ENCODE measurements at places on chromosomes 11 and 22. TPM values are rescaled to one million over a fixed set of nuclear protein-coding genes. Genes with fewer than 3 reads are reported as not detected.
A peak's percentile ranks its signal among the peaks of the same experiment; 100 is the strongest.

GRCh38 chr11:1573077-1573902 lies 1.2 kb upstream of the DUSP8 start:
- H3K27ac ChIP-seq: peak overlapping the region; percentile 90
- H3K36me3 ChIP-seq: no peaks in the 10 kb centered on the region
- peak; percentile 71 for DNase-seq
- peaks cover 48% of the 10 kb centered on the region for H3K4me1 ChIP-seq
- H3K27me3 ChIP-seq: peaks cover 2% of the 10 kb centered on the region
- H3K4me3 ChIP-seq: peak overlapping the region; percentile 53

DNA sequence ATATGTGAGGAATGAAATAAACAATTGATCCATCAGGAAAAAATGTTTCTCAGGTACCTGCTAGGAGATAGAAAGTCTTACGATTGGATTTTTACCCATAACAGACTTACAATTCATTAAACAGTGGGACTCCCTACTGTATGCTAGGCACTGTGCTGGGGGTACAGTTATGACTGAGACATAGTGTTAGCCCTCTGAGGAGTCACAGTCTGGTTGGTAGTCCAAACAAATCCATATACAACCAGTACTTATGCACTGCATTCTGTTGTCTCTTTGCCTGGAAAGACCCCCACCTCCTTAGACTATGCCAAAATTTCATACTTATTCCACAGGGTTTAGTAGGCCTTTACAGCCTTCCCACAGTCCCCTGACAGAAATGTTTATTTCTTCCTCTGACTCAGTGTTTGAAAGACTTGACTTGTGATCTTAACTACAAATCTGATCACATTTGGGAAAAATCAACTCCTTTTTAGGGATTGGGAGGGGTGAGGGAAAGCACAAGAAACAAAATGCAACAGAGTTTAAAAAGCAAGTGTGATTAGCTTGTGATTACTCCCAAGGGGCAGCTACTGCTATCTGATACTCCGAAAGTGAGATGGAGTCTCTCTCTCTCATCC lies 69.4 kb upstream of the HORMAD2 start:
- no peaks in the 10 kb centered on the region for H3K36me3 ChIP-seq
- no peak overlapping the region for H3K4me3 ChIP-seq
- H3K27me3 ChIP-seq: no peaks in the 10 kb centered on the region
- DNase-seq: no peak

DNA sequence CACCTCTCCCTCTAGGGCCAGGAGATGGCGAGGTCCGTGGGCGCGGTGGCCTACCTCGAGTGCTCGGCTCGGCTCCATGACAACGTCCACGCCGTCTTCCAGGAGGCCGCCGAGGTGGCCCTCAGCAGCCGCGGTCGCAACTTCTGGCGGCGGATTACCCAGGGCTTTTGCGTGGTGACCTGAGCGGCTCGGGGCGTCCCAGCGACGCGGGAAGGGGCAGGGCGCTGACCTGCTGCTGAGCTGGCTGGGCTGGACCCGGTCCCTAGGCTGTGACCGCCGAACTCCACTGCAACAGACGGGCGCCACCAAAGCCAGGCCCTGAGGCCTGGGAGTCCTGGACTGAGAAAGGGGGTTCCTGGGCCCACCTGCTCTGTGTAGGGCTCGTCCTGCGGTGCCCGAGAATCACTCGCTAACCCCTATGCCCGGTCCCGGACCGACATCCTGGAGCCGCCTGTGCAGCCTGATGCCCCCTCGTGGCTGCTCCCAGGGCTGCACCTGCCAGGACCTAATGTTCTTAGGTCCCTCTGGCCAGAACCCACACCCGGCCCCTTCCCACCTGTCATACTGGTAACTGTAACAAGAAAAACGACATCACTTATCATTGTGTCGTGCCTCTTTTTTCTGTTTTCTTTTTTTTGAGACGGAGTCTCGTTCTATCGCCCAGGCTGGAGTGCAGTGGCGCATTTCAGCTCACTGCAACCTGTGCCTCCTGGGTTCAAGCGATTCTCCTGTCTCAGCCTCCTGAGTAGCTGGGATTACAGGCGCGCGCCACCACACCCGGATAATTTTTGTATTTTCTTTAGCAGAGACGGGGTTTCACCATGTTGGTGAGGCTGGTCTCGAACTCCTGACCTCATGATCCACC lies 15.0 kb downstream of the RHOD start:
- no peaks in the 10 kb centered on the region for H3K36me3 ChIP-seq
- no peak overlapping the region for H3K27ac ChIP-seq
- peaks cover 5% of the 10 kb centered on the region for H3K4me1 ChIP-seq
- no peak overlapping the region for H3K4me3 ChIP-seq

GRCh38 chr22:18032455-18033101 lies 8.2 kb upstream of the MICAL3 start:
- H3K4me1 ChIP-seq: peaks cover 7% of the 10 kb centered on the region
- H3K36me3 ChIP-seq: no peaks in the 10 kb centered on the region
- H3K27me3 ChIP-seq: no peaks in the 10 kb centered on the region
- no peak overlapping the region for H3K4me3 ChIP-seq
- H3K27ac ChIP-seq: peak overlapping the region; percentile 61

GRCh38 chr11:50423208-50423607 lies 390.5 kb downstream of the OR4C45 start:
- H3K4me1 ChIP-seq: no peaks in the 10 kb centered on the region
- H3K27ac ChIP-seq: no peak overlapping the region

DNA sequence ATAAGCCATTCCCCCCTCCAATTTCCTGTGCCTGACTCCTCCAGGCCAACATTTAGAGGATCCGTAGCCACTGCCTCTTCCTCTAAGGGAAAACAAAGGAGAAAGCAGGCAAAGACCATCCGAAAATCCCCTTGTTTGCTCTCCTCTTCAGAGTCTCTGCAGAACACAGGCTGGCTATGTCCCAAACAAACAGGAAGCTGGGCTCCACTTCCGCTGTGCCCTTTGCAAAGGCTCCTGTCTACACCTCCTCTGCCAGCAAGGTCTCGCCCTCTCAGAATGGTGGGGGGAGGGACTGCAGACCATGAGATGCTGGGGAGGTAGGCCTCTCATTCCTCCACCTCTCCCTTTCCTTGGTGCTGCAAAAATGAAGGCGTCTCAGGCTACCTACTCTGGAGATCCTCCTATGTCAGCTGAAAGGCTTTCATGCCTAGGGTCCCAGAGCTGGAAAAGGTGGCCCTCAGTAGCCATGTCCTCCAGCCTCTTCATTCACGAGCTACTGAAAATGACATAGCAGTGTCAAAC lies 596.2 kb downstream of the BUD13 start:
- no peak for DNase-seq
- H3K4me3 ChIP-seq: no peak overlapping the region
- no peak overlapping the region for H3K27ac ChIP-seq
- no peaks in the 10 kb centered on the region for H3K4me1 ChIP-seq
- no peaks in the 10 kb centered on the region for H3K36me3 ChIP-seq

GRCh38 chr11:31814176-31814868 lies 3.2 kb upstream of the PAX6 start:
- H3K27me3 ChIP-seq: peaks cover 100% of the 10 kb centered on the region
- peaks cover 84% of the 10 kb centered on the region for H3K4me1 ChIP-seq
- no peaks in the 10 kb centered on the region for H3K36me3 ChIP-seq
- H3K27ac ChIP-seq: no peak overlapping the region
- no peak for DNase-seq

- H3K4me1 ChIP-seq: peaks cover 97% of the 10 kb centered on the region
- peak overlapping the region; percentile 99 for H3K27ac ChIP-seq
- H3K27me3 ChIP-seq: no peaks in the 10 kb centered on the region
- no peaks in the 10 kb centered on the region for H3K36me3 ChIP-seq
- no peak overlapping the region for H3K4me3 ChIP-seq
Measured at GRCh38 chr11:65491614-65492386, 7.0 kb upstream of the MALAT1 start.

- H3K36me3 ChIP-seq: no peaks in the 10 kb centered on the region
- no peak overlapping the region for H3K4me3 ChIP-seq
- no peaks in the 10 kb centered on the region for H3K27me3 ChIP-seq
- DNase-seq: no peak
- H3K4me1 ChIP-seq: no peaks in the 10 kb centered on the region
Measured at GRCh38 chr11:32136657-32137056, 45.8 kb downstream of the RCN1 start.

DNA sequence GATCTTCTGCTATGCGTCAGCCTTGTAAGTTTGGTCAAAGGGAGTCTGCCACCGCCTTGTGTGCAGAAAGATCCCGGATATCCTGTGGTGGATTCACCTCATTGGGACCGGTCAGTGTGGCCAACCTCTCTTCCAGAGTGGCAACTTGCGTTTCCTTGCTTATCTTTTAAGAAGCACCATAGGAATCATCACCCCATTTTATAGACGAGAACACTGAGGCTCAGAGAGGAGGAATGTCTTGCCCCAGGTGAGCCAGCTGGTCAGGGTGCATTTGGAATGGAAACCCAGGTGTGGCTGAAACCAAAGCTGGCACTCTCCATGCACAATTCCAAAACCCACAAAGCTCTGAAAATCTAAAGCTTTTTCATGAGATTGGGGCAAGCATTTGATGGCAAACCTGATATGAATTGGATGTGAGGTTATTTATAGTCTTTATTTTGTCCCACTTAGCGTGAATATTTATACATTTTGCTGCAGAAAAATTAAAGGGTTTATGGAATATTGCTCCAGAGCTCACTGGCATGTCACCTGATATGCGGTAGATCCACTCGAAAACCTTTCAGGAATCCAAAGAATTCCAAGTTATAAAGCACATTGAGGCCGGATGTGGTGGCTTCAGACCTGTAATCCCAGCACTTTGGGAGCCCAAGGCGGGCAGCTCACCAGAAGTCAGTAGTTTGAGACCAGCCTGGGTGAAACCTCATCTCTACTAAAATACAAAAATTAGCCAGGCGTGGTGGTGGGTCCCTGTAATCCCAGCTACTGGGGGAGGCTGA lies 12.1 kb upstream of the EIF3D start:
- H3K27ac ChIP-seq: no peak overlapping the region
- no peaks in the 10 kb centered on the region for H3K36me3 ChIP-seq
- H3K4me1 ChIP-seq: no peaks in the 10 kb centered on the region
- peaks cover 5% of the 10 kb centered on the region for H3K27me3 ChIP-seq
- H3K4me3 ChIP-seq: no peak overlapping the region

GRCh38 chr11:94507485-94507884 lies 4.8 kb upstream of the C11orf97 start:
- H3K36me3 ChIP-seq: no peaks in the 10 kb centered on the region
- peaks cover 7% of the 10 kb centered on the region for H3K4me1 ChIP-seq
- DNase-seq: no peak
- no peak overlapping the region for H3K4me3 ChIP-seq
- H3K27ac ChIP-seq: no peak overlapping the region
- no peaks in the 10 kb centered on the region for H3K27me3 ChIP-seq

DNA sequence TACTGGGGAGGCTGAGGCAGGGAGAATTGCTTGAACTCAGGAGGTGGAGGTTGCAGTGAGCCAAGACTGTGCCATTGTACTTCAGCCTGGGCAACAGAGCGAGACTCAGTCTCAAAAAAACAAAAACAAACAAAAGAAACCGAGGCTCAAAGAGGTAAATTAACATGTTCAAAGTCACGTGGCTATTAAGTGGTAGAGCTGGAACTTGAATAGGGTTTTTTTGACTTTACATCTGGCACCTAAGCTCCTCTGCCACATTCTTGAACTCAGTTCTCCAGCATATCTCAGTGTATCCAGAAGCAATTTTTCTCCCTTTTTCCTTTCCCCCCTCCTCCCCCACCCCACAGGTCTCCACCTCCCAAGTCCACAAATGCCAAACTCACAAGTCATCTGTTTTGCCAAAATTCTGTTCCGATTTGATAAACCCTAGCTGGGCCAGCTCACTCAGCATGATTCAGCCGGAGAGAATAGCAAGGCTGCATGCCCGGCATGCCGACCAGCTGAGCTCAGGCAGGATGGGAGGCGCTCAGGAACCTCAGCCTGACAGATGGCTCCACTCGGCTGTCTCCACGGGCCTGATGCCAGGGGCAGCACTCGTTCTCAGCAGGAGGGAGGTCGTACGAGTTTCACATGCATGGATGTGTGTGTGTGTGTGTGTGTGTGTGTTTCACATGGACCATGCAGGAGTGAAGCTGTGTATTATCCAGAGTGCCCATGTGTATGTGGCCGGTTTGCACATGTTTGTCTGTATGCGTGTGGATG lies 63.2 kb upstream of the RRAS2 start:
- no peaks in the 10 kb centered on the region for H3K27me3 ChIP-seq
- no peaks in the 10 kb centered on the region for H3K36me3 ChIP-seq
- peak overlapping the region; percentile 52 for H3K27ac ChIP-seq
- DNase-seq: peak; percentile 66
- H3K4me3 ChIP-seq: no peak overlapping the region

GRCh38 chr22:40218152-40218551 lies 40.4 kb downstream of the TNRC6B start:
- H3K27ac ChIP-seq: no peak overlapping the region
- H3K27me3 ChIP-seq: no peaks in the 10 kb centered on the region
- DNase-seq: no peak

DNA sequence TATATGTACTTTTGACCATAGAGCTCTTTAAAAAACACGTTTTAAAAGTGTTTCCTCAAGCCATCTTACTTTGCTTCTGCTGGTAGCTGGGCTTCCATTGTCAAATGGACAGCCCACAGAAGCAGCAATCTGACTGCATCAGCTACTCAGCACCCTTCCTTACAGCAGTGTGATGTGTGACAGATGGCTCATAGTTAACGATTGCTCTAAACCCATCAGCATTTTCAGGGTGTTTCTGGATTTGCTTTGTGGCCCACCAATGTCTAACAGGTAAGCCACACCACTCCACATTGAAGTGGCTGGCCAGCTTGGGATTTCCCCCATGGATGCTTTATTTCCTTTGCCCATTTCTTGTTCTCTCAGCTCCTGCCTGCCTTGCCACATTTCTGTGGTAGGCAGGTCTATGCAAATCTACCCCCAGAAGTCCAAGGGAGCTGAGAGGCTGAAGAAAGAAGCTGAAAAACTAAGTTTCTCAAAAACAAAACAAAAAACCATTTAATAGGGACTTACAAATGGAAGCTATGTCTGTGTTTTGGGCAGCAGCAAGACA lies 7.3 kb upstream of the FAR1 start:
- H3K27ac ChIP-seq: no peak overlapping the region
- no peak overlapping the region for H3K4me3 ChIP-seq
- DNase-seq: no peak
- no peaks in the 10 kb centered on the region for H3K27me3 ChIP-seq

DNA sequence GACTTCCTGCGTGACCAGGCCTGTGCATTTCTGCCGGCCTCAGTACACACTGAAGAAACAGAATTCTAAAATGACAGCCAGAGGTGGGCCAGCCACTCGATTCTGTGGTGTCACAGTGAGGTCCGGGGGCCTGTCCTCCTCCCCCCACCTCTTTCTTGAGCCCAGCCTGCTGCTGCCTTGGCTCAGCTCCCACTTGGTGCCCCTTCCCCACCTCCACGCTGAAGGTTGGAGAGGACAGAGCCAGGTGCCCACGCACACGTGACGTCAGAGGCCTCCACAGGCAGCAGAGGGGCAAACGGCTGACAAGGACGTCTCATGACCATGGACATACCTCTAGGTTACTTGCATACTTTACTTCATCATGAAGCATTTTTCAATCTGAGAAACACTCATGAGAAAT lies 78.0 kb upstream of the SHANK2 start:
- no peaks in the 10 kb centered on the region for H3K4me1 ChIP-seq
- H3K4me3 ChIP-seq: no peak overlapping the region
- no peaks in the 10 kb centered on the region for H3K27me3 ChIP-seq
- H3K36me3 ChIP-seq: no peaks in the 10 kb centered on the region
- DNase-seq: no peak
- H3K27ac ChIP-seq: no peak overlapping the region

GSTT2B gene
- 2.4 TPM for total RNA-seq

IFITM10 gene
- 13.5 TPM for total RNA-seq

SSTR3 gene
- total RNA-seq: not detected

RAG2 gene
- not detected for total RNA-seq

PPP1R14B gene
- 72.4 TPM for total RNA-seq

YPEL4 gene
- not detected for total RNA-seq

HINFP gene
- total RNA-seq: 49.0 TPM

NELL1 gene
- total RNA-seq: 0.27 TPM

APOL3 gene
- 21.0 TPM for total RNA-seq

ACCS gene
- total RNA-seq: 88.3 TPM

SYNGR1 gene
- total RNA-seq: 8.2 TPM

TRIM49D1 gene
- total RNA-seq: not detected
